ENCODE measurements at places on chromosomes 11 and 22.
A peak's percentile ranks its signal among the peaks of the same experiment; 100 is the strongest.

DNA sequence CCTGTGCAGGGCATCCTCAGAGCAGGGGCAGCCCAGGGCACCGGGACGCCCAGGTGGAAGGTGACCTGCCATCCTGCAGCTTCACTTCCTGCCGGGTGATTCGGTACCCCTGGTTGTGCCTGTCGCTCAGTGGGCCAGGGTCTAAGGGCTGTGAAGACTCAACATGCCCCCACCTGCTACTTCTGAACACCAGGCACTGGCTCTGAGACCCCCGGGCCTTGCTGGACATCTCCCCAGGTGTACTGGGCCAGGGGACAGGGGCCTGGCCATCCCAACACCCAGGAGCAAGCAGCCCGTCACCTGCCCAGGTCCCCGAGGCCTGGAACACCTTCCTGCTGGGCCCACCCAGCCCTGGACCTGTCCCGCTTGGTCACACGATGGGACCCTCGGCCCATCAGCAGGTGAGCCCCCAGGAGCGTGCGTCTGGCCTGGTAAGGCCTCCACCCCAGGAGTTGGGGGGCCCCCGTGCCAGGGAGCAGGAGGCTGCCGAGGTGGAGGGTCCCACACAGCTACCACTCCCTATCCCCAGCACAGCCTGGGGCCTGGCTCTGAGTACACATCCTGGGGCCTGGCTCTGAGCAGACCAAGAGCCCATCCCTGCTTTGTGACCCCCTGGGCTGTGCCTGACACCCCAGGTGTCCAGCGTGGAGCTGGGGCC, 3.9 kb upstream of the MUC5B start:
- DNase-seq = no peak

DNA sequence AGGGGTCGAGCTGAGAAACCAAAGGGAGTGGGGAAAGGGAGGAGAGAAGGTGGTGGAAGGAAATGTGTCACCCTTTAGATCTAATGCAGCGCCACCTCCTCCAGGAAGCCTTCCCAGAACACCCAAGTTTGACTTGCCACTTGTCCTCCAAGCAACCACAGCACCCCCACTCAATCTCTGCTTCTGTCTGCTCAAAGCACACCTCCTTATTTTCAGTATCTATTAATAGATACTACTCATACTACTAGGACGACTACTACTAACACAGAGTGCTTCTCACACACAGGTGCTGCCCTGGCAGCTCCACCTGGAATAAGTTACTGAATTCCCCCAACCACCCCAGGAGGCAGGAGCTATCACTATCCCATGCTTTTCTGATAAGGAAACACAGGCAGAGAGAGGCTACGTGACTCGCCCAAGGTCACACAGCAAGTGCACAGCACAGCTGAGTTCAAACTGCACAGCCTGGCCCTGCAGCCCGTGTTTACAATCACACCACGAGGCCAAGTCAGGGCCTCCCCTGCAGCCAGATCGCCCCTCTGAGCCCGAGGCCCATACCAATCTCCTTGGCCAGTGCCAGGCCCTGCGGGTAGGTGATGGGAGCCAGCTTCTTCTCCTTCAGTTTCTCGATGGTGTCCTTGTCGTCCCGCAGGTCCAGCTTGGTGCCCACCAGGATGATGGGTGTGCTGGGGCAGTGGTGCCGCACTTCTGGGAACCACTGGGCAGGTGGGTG, 13.2 kb downstream of the RAC2 start:
- DNase-seq = no peak

GRCh38 chr11:98296091-98296880, 724.5 kb upstream of the CNTN5 start:
- DNase-seq = no peak

- DNase-seq = no peak
Measured at GRCh38 chr22:49642331-49642730, 185.3 kb downstream of the BRD1 start.

DNA sequence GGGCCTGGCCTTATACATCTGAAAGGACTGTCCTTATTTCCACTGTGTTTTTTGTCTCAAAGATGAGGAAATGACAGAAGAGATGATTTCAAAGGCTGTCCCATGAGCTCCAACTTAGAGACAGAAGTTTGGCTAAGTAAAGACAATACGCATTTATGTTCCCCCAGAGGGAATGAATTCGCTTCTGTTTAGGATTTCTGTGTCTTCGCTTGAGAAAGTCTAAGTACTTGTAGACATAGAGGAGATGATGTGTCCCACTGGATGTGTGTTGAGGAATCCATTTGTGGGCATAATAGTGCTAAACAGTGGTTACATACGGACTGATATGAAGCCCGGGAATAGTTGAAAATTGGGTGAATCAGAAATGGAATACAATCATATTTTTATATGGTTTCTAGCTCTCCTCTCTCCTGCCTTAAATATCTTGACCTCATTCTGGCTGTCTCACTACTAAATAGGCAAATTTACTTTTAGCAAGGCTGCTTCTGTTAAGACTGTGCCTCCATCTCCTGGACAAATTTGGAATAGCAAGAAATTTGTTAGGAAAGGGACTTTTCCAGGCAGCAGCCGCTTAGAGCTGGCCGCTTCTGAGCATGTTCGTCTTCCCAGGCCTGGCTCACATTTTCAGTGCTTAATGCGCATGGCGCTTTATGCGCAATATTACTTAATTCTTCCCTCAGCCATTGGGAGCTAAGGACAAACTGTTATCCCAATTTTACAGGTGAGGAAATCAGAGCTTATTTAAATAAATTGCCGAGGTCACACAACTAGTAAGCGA, 1.9 kb upstream of the PEX26 start:
- peak; percentile 59 for DNase-seq

DNA sequence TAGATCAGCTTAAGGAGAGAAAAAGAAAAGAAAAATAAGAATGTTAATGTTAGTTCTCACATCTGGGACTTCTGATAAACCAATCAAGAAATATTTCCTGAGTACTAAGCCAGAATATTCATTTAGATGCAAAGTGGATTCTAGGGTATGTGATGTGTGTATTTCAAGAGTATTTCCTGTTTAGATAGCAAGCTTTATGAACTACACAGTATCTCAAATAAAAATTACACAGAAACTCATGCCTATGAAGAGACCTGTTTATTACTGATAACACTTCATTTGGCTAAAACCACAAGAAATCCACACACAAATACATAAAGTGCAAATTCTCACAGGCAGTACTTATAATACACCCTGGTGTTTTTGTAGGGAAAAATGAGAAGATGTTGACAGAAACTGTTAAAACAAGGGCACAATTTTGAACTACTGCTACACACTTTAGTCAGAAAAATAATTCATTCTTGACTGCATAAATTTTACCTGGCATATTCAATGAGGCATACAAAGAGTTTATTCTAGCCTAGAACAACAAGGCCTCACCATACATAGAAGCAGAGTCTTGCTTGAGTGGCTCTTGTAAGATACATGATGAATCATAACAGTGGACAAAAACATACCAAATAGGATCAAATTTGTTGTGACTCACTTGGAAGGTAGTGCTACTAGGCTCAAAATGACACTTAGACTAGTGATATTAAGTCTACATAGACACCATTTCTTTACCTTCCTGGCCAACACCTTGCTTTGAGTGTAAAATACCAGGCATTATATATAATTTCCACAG, 18.8 kb upstream of the P4HA3 start:
- DNase-seq = no peak

- DNase-seq = peak; percentile 5
Measured at GRCh38 chr11:19506816-19507486, 205.7 kb upstream of the NAV2 start.

DNA sequence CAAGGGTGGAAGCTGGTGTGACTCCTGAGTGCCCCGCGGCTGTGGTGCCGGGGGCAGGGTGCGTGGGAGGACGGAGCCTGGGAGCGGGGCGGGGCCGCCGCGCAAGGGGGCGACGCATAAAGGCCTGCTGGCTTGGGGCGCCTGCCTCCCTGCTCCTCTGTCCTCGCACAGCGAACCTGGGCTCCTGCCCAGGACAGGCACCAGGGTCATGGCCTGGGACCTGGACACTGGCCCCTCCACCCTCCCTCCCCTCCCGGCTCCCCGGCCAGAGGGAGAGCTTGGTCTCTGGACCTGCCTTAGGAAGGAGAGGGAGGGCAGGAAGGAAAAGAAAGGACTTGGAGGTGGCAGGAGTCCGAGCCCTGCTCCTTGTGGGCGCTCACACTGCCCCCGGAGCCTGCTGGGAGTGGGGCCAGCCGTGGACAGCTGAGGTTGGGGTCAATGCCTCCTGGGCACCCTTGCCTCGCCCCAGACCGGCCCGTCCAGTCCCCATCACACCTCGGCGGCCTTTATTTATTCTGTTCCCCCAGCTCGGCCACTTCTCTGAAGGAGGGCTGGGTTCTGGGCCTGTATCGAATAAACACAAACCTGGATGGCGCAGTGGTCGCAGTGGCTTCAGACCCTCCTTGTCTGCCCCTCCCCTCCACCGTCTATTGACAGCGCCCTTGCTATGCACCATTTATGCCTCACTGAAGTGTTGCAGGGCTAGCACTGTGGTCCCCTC, 8.7 kb downstream of the SLC16A8 start:
- DNase-seq = no peak

DNA sequence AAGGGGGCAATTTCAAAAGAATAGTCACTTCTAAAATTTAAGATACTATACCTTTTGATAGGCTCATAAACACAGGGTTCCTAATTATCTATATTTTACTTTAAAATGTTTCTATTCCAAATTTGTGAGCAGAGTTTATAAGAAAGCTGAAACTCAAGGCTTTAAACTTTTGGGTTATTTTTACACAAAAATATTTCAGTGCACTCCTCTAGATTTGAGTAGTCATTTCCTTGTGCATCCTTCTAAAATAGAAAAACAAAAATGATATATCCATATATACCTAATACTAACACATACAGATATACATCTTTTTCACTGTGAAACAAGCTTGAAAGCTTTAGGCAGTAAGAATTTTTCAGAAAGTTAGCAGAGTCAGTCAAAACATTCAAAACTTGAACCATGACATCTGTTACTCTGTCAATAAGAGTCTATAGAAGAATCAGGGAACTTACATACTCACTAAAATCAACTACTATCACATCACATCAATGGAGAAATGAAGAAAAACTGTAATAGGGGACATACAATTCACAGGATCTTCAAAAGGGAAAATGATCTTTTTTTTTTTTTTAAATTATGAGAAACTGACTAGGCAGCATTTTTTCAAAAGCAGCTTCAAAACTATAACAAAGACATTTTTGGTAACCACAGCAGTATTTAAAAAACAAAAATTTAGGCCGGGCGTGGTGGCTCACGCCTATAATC, 5.1 kb downstream of the PHF21A start:
- no peak for DNase-seq

- DNase-seq = no peak
Measured at GRCh38 chr11:81286550-81286949, 1447.1 kb downstream of the FAM181B start.

GRCh38 chr11:122399375-122399774, 256.1 kb upstream of the UBASH3B start:
- no peak for DNase-seq

Measured in NCI-H1105 (cell line).